Bronchial epithelial cell (primary cell): ENCODE measurements at places on chromosomes 3 and 15.
A peak's percentile ranks its signal among the peaks of the same experiment; 100 is the strongest.

- no peak for DNase-seq
Observed at GRCh38 chr3:94609908-94610307, 547.0 kb downstream of the NSUN3 start.

DNA sequence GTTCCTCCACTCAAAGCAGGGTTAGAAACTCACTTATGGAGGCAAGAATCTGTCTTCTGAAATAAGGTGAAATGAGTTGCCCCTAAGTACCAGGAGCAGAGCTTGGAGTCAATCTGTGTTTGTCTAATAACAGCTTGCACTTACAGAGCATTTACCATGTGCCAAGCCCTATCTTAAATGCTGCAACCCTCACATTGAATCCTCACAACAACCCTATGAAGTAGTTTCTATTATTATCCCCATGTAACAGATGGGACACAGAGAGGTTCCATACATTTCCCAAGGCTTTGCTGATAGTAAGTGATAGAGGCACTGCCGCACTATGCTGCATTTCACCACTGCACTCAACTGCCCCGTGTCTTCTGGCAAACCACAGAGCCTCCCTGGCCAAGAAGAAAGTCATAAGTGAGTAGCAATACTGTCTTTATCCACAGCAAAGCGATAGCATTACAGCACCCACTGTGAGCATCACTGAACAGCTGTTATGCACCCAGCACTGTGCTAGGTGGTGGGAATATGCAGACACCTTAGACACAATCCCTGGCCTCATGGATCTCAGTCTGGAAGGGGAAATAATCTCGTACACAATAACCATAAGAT lies 141.5 kb downstream of the SSR3 start:
- DNase-seq: no peak

DNA sequence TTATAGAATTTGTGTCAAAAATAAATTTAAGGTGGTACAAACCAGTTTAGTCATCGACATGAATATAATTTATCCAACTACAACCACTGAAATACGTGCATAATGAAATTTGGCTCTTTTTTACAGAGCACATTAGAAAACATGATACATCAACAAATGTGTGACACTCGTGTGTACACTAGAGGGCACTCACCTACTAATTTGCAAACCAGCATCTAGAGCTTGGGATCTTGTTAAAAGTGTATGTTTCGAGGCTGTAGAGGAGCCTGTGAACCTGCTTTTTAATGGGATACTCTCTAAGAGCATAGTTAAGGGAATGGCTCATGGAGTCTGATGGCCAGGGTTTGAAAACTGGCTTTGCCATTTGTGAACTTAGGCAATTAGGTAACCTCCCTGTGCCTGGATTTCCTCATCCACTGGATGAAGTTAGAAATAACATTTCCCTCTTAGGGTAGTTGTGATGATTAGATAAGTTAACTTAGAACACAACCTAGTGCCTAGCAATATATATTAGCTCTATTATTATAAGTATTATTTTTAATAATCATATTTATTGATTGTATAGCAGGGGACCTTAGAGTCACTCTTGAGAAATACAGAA lies 8.8 kb upstream of the CPOX start:
- DNase-seq: peak; percentile 67

DNA sequence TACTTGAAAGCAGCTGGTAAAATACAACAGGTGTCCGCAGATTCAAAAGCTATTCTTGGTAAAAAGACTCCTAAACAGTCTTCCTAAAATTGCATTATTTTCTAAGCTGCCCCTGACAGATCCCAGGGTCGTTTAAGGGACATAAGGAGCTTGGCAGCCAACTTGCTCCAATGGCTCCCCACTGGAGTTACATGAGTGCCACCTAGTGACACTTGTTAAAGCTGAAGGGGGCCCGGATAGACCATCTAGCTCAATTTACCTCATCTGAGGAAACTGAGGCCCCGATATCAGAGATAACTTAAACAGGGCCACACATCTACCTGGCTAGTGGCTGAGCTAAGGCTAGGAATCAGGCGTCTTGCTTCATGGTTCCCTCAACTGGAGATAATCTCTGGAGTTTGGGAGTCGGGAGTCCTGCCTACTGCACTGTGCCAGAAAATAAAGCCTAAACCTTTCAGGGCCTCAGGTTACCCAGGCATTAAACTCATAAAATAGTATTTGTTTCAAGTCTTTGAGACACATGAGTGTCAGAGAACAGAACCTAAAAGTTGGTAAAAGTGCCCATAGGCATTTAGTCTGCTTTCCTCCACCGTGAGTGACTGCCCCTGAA lies 6.5 kb upstream of the TBC1D23 start:
- peak; percentile 41 for DNase-seq

DNA sequence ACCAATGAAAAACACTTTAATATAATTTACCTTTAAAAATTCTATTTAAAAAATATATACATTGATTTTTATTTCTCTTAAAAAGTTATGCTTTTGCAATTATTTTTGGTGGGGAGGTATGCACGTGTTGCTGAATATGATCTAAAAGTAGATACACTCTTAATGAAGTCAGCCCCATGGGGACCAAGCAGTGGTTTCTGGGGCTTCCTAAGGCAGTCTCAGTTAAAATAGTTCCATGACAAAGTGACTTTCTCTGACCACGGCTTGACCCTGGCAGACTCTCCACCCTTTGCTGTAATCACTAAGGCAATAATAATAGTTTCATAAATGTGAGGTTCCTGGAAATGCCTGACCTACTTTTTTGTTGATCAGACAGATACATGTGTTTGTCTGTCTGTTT lies 50.4 kb downstream of the CCR4 start:
- DNase-seq: no peak

DNA sequence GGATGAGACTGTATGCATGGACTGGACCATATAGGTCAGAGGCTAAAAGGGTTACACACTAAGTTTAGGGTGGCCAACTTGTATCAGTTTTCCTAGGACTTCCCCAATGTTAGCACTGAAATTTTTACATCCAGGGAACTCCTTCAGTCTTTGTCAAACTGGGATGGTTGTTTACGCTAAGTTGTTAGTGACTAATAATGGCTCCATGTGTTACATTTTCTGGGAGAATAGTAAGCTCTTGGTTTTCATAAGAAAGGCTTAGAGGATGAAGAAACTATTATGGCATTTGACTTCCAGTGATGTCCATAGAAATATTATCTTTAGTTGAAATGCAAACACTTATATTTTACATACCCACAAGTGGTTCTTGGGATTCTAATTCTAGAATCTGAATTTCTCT lies 57.9 kb upstream of the ST3GAL6 start:
- DNase-seq: no peak

- no peak for DNase-seq
Observed at GRCh38 chr15:93070551-93071296, 18.3 kb downstream of the RGMA start.

GRCh38 chr3:141659821-141660613 lies 78.1 kb upstream of the RNF7 start:
- no peak for DNase-seq

DNA sequence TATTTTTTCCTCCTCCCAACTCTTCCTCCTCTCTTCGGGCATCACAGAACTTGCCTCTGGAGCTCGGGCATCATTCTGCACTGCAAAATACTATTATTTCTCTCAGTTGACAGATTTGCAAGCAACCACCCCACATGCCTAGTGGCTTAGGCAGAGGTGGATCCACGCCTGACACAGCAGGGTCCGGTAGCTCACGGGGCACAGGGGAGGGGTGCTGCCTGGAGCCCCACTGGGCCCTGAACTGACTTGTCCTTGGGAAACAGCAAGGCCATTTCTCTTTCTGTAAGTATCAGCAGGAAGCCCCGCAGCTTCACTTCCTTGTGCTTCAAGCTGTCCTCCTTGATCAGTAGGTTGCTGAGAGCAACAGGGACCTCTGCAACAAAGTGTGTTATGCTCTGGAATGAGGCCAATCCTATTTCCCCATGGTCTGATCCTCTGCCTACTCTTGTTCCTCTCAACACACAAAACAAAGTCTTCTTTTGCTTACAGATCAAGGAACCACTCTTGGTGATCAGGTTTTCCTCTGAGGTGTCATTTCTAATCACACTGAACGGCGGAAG lies 69.1 kb downstream of the FAM174B start:
- DNase-seq: no peak

DNA sequence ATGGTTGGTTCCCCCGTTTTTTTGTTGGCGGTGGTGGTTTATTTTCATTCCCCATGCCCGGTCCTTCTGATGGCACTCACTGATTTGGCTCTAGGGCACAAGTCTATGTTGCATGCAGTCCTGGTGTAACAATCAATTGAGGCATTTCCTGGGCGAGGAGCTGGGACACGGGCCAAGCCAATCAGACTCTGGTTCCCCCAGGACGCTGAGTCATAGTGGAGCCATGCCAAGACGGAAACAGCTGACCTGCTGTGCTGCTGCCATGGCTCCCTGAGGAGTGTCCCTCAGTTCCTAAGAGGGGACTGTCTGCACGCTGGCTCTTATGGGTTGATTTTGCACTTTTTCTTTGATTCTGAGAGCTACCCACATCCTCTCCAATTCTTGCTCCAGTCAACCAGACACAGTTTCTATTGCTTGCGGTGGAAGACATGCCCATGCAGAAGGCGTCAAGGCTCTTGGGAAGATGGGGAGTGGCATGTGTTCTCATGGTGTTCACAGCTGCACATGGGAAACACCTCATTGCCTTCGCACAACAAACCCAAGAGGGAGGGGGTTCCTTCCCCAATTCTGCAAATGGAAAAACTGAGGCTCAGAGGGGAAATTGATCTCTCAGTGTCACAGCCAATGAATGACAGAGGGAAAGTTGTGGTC lies 28.3 kb upstream of the ALDH1L1 start:
- peak; percentile 97 for DNase-seq

GRCh38 chr3:11810276-11810675 lies 36.4 kb downstream of the TAMM41 start:
- DNase-seq: peak; percentile 27

DNA sequence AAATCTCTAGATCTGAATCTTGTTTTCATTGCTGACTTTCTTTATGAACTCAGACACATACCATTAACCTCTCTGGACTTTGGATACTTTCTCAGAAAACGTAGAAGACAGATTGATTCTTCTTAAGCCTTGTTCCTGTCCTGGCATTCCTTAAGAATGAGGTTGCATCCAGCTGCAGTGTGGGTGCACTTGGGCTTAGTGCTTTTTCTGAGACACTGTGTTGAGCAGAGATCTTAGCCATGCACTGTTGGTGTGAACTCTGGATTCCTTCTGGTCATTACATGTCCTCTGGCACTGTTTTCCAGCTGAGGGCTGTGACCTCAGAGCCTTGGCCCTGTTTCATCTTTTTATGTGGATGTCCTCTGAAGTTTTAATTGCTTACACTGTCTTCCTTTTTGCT lies 428.3 kb downstream of the CNTN4 start:
- no peak for DNase-seq

GRCh38 chr15:40430271-40430805 lies 10.4 kb upstream of the BAHD1 start:
- DNase-seq: no peak

DNA sequence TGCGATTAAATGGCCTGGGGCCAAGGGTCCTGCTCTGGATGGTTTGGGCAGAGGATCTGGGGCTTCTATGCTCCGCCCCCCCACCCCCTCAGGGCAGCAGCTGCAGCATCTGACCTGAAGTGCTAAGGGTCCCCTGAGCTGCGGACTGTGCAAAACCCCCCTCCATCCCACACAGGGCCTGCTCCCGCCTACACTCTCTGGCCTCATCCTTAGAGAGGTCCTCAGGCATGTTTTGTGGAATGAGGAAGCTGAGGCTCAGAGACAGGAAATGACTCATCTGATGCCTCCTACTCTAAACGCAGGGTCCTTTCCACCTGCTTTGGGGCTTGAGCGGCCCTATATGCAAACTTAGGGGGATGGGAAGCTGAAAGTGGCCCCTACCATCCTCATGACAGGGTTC lies 59.5 kb upstream of the CTSH start:
- DNase-seq: peak; percentile 82

GRCh38 chr15:62622775-62623174 lies 419.8 kb upstream of the TPM1 start:
- no peak for DNase-seq

- no peak for DNase-seq
Observed at GRCh38 chr15:26910715-26911114, 43.9 kb downstream of the GABRA5 start.

DNA sequence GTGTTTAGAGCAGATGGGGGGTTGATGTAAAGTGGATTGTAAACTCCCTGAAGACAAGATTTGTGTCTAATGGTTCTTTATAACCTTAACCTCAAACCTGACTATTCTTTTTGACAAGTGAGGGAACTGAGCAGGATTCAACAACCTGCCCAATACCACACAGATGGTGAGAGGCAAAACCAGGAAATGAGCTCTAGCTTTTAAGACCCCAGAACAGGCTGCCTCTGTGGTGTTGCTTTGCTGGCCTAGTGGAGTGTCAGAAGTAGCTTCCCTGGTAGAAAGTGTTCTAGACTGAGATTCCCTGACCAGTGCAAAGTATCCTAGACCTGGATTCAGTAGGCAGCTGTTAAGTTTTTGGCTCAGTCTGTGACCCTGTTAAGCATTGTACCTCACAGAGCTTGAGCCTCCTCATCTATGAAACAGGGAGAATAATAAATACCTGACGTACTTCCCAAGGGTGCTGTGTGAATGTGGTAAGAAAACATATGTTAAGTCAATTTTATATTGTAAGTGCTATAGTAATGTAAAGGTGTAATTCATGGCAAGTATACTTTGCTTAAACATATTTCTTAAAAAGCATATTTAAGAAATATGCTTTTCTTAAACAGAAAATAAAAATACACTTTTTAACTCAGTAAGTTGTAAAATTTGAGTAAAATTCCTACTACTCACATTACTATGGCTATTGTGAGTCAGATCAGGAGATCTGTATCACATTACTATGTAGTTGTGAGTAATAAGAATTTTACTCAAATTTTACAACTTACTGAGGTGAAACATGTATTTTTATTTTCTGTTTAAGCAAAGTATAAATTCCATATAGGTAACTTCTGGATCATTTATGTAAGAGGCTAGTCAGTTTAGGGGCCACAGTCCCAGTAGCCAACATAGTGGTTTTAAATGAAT lies 8.8 kb downstream of the GPR87 start:
- peak; percentile 65 for DNase-seq

DNA sequence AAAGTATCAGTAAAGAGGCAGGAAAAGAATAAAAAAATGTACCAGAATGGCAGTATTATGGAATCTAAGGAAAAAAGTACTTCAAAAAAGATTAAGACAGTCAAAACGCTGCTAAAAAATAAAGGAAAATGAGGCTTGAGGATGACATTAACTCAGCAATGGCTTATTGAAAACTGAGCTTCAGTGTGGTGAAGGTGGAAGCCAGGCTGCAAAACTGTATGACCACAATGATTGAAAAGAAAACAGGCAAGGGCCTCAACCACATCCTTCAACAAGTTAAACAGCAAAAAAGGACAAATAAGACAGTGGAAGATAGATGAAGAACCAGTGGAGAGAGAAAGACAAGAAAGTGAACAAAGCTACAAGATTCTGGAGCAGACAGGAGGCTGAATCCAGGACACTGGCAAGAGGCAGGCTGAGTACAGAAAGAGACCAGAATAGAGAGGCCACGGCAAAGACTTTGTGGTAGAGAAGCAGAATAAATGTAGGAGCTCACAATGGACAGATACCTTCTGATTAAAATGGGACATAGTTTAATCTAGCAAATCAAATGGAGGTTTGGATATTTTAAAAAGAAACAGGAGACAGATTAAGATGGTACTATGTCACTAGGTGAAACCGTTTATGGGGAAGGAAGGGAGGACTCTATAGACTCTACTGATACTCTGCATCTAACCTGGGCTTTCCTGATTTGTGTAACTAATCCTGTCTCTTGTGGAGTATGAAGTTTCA lies 86.1 kb downstream of the TJP1 start:
- DNase-seq: no peak

- no peak for DNase-seq
Observed at GRCh38 chr15:72774696-72775383, 8.7 kb downstream of the ADPGK start.
